Forelimb muscle (tissue), 1 donor: ENCODE measurements at places on chromosomes 7 and 10.

GRCh38 chr7:112581529-112581928, 100.7 kb downstream of the LSMEM1 start:
- no peak for DNase-seq

GRCh38 chr7:82676777-82677463, 233.3 kb upstream of the CACNA2D1 start:
- DNase-seq = no peak

DNA sequence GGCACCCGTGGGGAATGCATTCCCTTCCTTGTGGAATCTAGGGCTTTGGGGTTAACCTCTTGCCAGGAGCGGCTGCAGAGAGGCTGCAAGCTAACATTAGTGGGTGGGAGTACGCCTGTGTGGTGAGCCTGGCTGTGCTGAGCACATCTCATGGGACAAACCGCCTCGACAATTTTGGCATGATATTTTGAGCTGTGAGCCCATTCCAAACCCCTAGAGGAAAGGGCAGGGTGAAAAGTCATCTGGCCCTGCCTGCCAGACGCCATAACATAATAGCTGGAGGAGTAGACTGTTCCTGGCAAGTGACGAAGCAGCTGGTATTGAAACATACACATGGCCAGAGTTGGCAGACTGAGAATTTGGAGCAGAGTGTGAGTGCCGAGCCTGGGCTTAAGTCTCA, 110.0 kb downstream of the TACC2 start:
- DNase-seq = no peak

- DNase-seq = no peak
These were observed 78.0 kb downstream of the MKI67 start for GRCh38 chr10:128047991-128048818.

DNA sequence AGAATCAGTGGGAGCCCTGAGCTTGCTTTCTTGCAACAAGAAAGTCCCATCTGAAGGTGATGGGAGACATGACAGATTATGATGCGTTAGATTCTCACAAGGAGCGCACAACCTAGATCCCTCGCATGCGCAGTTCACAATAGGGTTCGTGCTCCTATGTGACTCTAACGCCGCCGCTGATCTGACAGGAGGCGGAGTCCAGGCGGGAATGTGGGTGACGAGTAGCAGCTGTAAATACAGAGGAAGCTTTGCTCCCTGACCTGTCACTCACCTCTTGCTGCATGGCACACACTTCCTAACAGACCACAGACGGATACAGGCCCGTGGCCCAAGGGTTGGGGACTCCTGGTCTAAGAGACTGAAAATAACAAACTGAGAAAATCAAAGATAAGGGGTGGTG, 1163.4 kb upstream of the AUTS2 start:
- no peak for DNase-seq

- DNase-seq = no peak
These were observed 336.6 kb upstream of the MKI67 start for GRCh38 chr10:128462844-128463243.

- DNase-seq = no peak
These were observed 32.1 kb upstream of the ZNF735 start for GRCh38 chr7:64174941-64175340.

- DNase-seq = no peak
These were observed 270.7 kb downstream of the ADRA2A start for GRCh38 chr10:111347386-111348013.

GRCh38 chr10:43065234-43065633, 11.6 kb upstream of the RET start:
- no peak for DNase-seq

GRCh38 chr10:45456822-45457221, 82.8 kb downstream of the ALOX5 start:
- no peak for DNase-seq

DNA sequence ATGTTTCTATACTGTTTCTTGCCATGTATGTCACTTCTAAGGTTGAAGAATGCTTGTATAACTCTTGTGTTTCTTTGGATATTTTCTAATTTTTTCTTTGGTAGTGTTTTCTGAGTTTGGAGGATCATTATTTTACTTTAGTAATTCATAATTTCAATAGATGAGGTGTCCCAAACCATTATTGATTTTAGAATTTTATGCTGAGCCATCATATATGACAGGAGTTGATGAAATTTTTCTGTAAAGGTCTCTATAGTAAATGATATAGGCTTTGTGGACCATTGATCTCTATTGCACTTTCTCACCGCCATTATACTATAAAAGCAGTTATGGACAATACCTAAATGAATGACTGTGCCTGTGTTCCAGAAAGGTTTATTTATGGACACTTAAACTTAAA, 183.3 kb upstream of the PPP1R3A start:
- DNase-seq = no peak

DNA sequence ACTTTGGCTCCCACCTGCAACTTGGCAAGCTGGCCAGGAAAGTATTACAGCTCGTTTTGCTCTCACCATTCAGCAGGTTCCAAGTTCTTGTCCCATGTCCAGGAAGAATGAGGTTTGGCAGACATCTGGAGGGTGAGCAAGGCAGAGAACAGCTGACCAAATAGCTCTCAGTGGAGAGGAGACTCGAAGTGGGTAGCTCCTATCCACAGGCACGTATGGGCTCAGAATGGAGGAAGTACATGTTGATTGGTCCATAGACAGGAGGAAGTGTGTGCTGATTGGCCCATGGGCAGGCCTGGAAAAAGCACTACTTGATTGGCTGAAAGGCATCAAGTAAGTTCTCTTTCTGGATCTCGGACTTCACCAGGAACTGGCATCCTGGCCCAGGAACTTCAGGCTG, 3.0 kb upstream of the NCAPG2 start:
- DNase-seq = no peak

DNA sequence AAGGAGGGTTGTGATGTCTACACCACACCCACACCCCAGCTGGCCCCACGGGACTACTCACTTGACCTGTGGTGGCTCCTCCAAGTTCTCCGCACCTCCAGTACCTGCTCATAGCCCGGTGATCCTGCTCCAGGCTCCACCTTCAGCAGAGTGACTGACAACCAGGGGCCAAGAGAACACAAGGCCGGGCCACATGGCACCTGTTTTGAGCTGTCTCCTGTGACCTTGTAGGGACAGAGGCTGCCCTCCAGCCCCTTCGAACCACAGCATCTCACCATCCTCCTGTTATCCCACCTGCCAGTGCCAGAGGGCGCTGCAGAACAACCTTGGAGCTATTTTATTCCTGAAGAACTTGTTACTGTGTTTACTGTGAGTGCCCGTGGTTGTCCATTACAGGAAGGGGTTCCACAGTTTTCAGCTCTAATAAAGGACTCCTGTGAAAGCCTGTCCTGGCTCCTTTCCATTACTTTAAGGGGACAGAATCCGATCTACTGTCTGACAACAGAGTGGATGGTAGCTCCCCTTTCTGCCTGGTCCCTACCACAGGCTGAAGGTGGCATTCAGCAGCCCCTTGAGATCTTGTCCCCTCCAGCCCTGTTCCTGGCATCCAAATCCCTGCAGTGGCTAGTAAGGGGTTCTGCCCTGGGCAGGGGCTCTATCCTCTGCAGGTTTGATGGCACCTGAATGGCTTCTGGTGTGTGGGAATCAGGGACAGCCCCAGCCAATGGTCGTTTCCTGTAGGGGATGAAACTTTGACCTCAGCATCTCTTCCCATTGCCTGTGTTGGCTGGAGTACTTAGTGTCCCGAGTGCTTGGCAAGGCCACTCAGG, 50.8 kb downstream of the C10orf120 start:
- no peak for DNase-seq

- DNase-seq = no peak
These were observed 15.5 kb upstream of the PSMG3 start for GRCh38 chr7:1585142-1585981.

DNA sequence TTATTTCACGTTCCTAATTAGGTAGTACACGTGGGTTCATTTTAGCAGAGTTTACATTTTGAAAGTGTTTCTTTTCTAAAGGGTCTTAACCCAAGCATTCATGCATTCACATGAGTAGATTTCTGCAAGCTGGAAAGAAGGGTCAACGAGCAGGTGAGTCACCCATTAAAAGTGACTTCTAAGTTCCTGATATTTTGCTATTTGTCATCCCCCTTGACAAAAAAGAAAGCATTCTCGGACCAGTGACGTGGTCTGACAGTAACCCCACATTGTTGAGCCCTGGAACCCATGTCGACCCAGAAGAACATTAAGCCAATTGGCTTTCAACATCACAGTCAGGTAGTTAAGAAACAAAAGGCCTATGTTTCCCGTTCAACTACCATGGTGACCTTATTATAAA, 49.6 kb downstream of the ABCB5 start:
- DNase-seq = no peak

DNA sequence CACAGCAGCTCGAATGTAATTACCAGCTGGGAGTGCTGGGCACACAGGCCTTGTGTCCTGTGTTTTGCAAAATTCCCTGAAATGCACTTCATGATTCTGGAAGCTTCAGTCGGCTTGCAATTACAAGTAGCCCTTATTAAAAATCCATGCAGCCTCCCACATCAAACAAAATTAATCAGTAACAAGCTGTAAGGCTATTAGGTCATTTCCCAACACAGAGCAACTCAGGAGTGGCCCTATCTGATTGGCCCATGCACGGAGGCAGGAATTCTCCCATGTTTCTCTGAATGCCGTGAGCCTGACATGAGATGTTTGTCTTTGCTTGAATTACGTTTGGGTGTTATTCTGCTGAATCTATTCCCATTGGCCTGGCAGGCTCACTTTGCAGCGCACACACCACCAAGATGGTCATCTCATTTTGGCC, 36.9 kb downstream of the FOXL3 start:
- DNase-seq = no peak
